Central memory CD4-positive, alpha-beta T cell (primary cell): ENCODE measurements at places on chromosomes 7 and 10.

DNA sequence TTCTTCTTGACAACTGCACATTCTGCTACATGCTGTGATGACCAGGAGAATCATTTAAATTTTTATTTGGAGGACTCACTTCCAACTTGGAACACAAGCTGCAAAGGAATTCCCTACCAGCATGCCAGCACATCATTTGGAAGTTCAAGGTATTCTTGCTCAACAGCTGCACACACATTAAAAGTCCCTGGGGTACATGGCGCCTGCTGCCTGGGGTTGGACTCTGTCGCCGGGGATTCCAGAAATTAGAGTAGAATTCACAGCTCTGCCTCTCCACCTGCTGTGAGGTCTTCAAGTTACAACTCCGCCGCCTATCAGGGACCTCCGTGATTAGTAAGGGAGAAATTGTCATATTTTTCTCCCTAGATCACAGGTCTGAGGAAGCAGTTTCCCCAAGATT, 1.1 kb downstream of the ZNF32 start:
- DNase-seq: no peak

DNA sequence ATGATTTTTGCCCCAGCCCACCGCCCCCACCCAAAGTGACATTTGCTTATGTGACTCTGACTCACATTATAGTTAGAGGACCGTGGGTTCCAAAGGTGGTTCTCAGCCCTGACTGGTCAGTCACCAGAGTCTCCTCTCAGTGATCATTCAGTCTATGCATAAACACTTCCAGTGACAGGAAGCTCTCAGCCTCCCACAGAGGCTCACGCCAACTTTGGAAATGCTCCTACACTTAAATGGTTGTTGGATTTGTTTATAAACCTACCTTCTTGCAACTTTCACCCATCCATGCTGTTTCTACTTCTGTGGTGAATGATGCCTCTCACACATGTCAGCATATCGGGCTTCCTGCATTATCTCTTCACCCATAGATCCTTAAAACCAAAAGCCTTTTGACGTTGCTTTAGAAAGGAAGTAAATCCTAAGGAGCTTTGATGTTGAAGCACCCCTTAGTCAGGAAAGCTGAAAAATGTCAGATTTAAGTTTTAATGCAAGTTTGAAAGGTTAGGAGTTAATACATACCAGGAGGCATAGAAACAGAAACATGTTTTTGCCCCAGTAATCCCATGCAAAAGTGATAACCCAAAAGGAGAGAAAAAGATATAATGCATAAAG, 46.5 kb upstream of the FGL2 start:
- no peak for DNase-seq

DNA sequence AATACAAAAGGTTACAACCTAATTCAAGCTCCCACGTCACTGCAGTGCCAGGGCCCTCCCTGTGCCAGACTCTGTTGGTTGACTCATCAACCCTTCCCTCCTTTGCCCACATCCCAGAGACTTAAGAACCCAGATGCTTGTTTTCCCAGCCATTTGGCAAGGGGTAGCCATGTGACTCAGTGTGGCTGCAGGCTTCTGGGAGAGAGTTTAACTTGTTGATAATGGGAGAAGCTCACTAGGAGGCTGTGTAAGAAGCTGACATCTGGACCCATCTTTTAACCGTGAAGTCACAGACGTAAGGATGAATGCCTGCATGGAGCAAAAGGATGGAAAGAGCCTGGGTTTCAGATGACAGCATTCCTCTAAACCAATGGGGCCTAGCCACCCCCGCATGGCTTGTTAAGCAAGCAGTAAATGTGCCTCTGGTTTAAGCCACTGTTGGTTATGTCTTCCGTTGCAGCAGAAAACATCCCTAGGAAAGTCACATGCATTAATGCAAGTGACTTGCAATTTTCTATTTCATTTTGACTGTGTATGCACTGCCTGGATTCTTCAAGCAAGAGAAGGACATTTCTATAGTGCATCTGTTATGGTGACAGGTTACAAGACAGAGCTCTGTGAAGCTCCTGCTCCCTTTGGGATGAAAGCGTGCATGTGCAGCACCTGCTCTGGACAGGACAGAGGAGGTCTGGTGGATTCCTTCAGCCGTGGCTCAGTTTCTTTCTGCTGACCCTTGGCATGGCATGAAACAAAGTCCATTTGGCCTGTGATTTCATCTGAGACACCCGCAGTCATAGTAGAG, 57.5 kb upstream of the CREB5 start:
- DNase-seq: no peak

DNA sequence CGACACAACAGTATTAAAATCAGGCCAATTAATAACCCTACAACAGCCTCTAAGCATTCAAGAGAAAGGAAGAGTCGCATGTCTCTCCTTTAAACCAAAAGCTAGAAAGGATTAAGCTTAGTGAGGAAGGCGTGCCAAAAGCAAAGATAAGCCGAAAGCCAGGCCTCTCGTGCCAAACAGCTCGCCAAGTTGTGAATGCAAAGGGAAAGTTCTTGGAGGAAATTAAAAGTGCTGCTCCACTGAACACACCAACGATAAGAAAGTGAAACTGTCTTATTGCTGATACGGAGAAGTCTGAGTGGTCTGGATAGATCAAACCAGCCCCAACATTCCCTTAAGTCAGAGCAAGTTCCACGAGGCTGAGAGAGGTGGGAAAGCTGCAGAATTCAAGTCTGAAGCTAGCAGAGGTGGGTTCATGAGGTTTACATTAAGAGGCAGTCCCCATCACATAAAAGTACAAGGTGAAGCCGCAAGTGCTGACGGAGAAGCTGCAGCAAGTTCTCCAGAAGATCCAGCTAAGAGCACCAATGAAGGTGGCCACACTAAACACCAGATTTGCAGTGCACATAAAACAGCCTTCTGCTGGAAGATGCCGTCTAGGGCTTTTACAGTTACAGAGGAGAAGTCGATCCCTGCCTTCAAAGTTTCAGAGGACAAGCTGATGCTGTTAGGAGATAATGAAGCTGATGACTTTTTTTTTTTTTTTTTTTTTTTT, 194.8 kb downstream of the MAD1L1 start:
- DNase-seq: peak; percentile 17

GRCh38 chr10:5573319-5573950, 48.7 kb downstream of the CALML3 start:
- no peak for DNase-seq

DNA sequence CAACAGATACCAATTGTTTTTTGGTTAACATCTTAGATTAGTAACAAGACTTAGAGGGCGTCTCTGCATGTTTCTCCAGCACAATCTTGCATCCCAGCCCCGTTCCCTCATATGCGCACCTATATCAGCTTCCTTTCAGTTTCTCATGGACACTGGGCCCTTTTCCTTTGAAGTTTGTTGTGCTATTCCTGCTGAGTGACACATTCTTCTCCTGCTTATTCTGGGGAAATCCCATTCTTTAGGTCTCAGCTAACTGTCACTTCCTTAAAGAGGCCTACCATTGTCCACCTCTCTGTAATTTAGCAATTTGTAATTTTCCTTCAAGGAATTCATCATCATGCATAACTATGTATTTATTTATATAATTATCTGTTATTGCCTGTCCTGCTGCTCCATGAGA, 110.3 kb upstream of the STEAP1B start:
- no peak for DNase-seq

GRCh38 chr7:42476255-42476654, 239.2 kb upstream of the GLI3 start:
- DNase-seq: no peak

- DNase-seq: no peak
Observed at GRCh38 chr10:92014620-92015019, 91.0 kb downstream of the BTAF1 start.

DNA sequence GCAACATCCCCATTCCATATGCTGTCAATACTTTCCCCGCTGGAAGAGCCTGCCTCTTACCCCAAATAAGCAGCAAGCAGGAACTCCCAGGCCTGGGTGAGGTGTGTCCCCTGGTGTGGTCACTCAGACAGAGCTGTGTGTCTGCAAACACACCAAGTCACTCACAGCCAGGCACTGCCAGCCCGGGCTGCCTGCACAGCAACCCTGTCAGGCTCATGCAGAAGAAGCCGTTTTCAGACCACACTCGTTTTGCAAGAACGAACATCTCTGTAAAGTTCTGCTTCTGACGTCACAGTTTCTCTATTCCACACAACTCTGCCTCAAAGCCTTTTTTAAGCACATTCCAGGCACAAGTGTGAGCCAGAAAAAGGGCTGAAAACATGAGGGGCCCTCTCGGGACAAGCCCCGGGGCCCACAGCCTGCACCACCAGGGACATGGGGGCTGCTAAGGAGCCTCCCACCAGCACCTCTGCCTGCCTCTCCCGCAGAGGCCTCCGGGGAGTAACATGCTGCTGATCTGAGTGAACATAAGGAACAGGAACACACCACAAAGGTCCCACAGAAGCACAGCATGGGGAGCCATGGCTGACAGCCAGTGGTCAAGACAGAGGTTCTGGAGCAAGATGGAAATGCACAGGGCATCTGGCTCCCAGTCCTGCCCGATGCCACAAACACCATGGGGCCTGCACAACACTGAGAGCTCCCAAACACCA, 11.4 kb downstream of the PTPRN2 start:
- no peak for DNase-seq

GRCh38 chr10:128040096-128040495, 86.1 kb downstream of the MKI67 start:
- no peak for DNase-seq

DNA sequence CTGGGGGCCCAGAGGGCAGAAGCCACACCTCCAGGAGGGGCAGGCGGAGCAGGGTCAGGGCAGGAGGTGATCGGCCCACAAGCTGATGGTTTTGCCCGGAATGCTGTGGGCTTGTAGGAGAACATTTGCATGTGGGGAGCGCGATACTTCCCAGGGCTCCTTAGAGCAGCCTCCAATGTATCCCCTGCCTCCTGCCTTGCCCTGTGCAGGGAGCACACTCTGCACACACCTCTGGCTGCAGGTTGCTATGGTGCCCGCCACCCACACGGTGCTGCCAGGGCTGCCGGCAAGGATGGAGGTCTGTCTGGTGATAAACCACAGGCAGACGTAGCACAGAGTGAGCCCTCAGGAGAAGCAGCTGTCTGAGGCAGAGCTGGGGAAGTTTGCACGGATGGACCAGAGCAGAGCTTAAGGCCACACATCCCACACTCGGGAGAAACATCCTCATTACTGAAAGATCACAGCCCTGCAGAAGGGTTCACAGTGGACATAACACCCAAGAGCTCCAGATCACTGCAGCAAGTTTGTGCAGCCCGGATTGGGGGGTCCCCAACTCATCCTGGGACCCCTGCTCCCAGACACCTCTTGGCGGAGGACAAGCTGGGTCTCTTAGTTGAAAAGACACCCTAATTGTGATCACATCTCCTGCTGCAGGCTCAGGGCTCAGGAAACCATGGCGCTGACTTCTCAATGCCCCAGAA, 41.8 kb downstream of the VIPR2 start:
- DNase-seq: no peak

DNA sequence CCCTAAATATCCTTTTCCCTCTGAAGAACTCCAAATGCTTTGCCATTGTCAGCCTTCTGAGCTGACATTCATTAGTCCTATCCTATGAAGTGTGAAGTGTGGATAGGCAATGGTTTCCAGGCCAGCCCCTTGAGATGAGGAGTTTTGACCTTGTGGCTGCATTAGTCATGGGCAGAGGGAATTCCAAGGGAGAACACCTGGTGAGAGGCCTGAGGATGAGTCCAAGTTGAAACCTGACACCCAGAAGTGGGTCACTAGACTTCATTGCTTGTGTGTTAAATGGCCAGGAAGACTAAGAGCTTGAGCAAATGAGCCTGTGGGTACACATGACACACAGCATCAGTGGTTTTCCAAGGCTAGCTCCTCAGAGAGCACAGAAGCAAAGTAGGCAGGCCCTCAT, 260.8 kb downstream of the SKAP2 start:
- DNase-seq: no peak

DNA sequence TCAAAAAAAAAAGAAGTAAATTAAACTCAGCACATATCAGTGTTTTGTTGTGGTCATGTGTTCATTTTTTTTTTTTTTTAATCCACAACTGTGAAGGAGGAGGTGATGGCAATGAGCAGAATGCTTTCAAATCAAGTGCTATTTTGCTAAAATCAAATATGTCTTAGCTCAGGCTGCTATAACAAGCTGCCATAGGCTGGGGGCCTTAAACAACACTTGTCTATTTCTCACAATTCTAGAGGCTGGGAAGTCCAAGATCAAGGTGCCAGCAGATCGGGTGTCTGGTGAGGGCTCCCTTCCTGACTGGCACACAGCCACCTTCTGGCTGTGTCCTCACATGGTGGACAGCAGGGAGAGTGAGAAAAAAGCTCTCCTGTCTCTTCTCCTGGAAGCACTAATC, 203.9 kb downstream of the FAM107B start:
- DNase-seq: no peak

GRCh38 chr7:55898287-55898686, 11.0 kb downstream of the ZNF713 start:
- no peak for DNase-seq
